ENCODE measurements at places on chromosomes 13 and 19. TPM values are rescaled to one million over a fixed set of nuclear protein-coding genes. Genes with fewer than 3 reads are reported as not detected.

Gene KLK3
- total RNA-seq: not detected

Gene FAM124A
- total RNA-seq: not detected

DNA sequence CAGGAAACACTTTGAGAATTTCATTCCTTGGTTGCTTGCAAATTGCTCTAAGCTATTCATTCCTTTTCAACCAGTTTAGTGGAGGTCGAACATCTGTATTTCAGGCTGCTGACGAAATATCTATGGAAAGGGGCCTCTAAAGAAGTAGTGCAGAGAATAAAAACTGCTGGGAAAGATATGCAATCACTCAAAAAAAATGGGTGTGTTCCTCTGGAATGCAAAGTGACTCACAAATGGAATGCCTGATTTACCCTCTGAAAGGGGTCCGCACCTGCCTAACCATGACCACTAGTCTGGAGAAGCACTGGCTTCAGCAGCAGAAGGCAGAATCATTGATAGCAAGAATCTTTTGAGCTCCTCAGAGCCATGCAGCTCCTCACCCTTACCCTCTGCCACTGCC is 129.4 kb downstream of the PCDH9 start:
- DNase-seq: no peak

- no peak for DNase-seq
Measured at GRCh38 chr19:48479686-48480085, 10.5 kb downstream of the CYTH2 start.

DNA sequence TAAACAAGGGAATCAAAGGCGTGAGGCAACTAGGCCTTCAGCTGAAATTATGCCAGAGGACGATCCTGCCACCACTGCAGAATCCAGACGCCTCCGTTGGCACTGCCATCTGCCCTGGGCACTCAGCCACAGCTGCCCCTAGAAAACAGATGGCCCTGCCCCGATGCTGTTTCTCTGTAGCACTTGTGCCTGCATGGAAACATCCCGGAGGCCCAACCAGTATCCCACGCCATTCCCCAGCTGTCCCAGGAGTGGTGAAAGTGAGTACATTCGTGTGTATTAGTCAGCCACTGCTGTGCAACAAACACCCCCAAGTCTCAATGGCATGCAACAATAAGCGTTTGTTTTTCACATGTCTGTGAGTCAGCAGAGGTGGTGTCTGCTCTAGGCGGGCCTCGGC is 8.9 kb upstream of the CRTC1 start:
- DNase-seq: no peak

DNA sequence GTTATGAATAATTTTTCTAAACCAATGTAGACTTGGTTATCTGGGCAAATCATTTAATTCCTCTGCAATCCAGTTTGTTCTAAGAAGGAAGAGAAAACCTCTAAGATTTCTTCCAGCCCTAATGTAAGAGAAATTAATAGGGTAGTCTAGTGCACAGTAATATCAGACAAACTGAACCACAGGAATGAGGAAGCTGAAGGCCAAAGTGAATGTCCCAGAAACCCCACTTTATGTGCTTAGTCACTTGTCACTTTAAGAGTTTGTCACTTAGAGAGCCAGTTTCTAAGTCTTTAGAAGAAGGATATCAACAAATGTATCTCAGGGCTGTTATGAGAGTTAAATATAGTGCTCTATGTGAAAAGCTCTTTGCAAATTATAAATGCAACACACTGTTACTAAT is 750.6 kb downstream of the DIAPH3 start:
- no peak for DNase-seq

- no peak for DNase-seq
Measured at GRCh38 chr13:98475522-98475921, 101.4 kb downstream of the STK24 start.

DNA sequence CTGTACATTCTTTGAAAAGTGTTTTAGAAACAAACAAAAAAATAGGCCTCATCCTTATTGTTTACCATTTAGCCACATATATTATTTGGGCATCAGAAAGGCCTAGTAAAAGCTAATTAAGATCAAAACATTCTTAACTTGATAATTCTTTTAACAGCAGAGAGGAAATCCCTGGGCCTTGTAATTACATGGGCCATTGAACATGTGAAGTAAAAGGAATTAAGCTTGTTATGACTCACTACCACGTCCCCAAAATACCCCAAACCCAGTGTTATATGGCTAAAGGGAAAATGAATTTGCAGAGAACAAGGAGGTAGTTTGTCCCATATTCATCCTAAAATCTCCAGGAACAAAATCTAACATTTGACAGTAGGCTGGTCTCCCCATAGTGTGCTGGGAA is 439.8 kb downstream of the ITGBL1 start:
- DNase-seq: no peak

DNA sequence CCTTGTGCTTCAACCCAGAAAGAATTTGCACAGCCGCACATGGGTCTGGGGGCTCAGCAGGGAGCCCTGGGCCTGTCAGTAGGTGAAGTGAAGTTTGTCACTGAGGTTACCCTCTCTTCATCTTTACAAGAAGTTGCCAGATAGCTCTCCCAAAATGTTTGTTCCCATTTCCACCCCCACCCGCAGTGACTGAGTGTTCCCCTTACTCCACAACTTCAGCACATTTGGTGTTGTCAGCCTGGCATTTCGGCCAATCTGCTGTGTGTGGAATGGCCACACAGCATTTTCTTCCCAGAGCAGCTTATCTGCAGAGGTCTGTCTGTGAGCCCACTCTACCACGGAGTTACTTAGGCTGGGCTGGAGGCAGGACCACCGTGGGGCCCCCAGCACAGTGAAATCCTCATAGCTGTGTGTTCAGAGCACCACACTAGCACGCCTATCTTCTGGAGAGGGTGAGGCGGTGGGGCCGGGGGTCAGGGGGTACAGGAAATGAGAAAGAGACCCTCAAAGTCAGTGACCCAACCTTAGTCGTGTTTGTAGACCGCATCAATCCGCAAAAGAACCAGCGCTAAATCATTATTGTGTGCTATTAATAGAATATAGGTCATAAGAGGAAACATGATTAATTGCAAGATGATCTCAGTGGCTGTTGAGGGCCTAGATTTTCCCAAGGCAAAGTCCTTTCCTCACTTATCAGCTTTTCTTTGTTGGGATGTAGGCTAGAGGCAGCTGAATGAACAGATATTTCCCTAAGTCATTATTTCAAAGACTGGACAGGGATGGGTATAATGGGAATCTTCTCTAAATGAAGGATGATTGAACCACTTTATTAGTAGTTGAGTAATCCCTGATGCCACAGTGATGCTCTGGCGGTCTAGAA is 116.0 kb downstream of the SIPA1L3 start:
- no peak for DNase-seq

GRCh38 chr13:59201841-59202240 is 961.9 kb downstream of the DIAPH3 start:
- no peak for DNase-seq
